ENCODE measurements at places on chromosomes 5 and 9. TPM values are rescaled to one million over a fixed set of nuclear protein-coding genes. Genes with fewer than 3 reads are reported as not detected.

DNA sequence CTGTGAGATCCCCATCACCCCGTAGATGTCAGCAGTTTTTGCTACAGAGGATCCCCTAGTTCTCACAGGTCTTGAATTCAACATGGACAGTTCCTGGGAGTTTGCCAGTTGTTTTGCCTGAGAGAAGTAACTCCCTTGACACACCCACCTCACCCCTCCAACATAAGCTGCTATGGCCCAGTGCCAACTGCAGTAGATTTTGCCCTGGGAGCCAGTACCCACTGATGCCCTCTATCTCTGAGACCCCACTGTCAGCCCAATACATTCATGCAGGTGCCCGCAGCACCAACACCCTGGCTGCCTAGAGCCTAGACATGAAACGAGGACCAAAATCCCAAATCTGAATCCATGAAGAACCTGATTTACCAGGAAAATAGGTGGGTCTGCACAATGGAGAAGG is 583.9 kb upstream of the CTNND2 start:
- H3K27me3 ChIP-seq: no peaks in the 10 kb centered on the region
- no peaks in the 10 kb centered on the region for H3K36me3 ChIP-seq
- no peaks in the 10 kb centered on the region for H3K4me1 ChIP-seq
- no peak overlapping the region for H3K4me3 ChIP-seq

DNA sequence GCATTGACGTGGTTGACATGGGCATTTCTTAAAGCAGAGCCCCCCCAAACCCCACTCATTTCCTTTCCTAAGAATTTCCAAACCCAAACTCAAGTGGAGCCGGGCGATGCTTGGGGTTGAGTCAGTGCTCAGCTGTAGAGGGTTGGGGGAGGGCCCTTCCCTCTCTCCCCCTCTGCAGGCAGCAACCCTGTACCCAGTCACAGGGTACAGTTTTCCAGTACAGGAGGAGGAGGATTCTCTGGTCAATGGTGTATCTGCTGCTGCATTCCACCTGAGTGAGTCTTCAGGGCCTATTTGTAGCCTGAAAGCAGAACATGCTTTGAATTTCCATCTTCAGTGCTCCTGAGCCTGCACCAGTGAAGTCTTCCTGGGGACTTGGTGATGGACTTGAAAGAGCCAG is 55.8 kb downstream of the ENTREP1 start:
- H3K36me3 ChIP-seq: no peaks in the 10 kb centered on the region
- H3K27me3 ChIP-seq: no peaks in the 10 kb centered on the region
- no peak overlapping the region for H3K4me3 ChIP-seq
- DNase-seq: no peak
- no peak overlapping the region for H3K27ac ChIP-seq

- H3K4me3 ChIP-seq: no peak overlapping the region
- H3K27me3 ChIP-seq: no peaks in the 10 kb centered on the region
- H3K4me1 ChIP-seq: no peaks in the 10 kb centered on the region
- no peak overlapping the region for H3K27ac ChIP-seq
- DNase-seq: no peak
Measured at GRCh38 chr5:176169393-176170063, 68.7 kb upstream of the SIMC1 start.

- H3K36me3 ChIP-seq: no peaks in the 10 kb centered on the region
- H3K4me1 ChIP-seq: no peaks in the 10 kb centered on the region
- H3K27ac ChIP-seq: no peak overlapping the region
- DNase-seq: no peak
Measured at GRCh38 chr5:61052882-61053281, 107.9 kb downstream of the NDUFAF2 start.

GRCh38 chr5:34669931-34670516 is 13.9 kb downstream of the RAI14 start:
- H3K27me3 ChIP-seq: no peaks in the 10 kb centered on the region
- no peak overlapping the region for H3K4me3 ChIP-seq
- peaks cover 16% of the 10 kb centered on the region for H3K4me1 ChIP-seq
- no peaks in the 10 kb centered on the region for H3K36me3 ChIP-seq

DNA sequence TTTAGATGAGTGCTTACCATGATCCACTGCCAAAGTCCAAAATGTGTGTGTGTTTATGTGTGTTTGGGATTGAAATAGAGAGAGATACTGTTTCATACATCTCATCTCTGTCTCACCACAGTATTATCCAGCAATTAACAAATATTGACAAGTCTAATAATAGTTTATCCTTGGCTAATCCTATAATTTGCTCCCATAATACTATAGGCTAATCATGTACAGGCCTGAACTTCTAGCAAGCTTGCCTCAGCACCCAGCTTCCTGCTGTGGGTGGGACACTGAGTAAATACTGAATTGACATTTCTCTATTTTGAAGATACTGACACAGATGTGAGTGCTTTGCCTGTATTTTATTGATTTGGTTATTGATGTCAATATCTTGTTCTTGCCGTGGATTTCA is 35.3 kb upstream of the KCNV2 start:
- no peak for DNase-seq
- H3K27me3 ChIP-seq: no peaks in the 10 kb centered on the region
- no peaks in the 10 kb centered on the region for H3K36me3 ChIP-seq
- no peaks in the 10 kb centered on the region for H3K4me1 ChIP-seq
- H3K4me3 ChIP-seq: no peak overlapping the region
- no peak overlapping the region for H3K27ac ChIP-seq

GRCh38 chr9:35743452-35743851 is 5.6 kb downstream of the GBA2 start:
- H3K4me1 ChIP-seq: peaks cover 17% of the 10 kb centered on the region
- H3K4me3 ChIP-seq: no peak overlapping the region
- no peak overlapping the region for H3K27ac ChIP-seq

DNA sequence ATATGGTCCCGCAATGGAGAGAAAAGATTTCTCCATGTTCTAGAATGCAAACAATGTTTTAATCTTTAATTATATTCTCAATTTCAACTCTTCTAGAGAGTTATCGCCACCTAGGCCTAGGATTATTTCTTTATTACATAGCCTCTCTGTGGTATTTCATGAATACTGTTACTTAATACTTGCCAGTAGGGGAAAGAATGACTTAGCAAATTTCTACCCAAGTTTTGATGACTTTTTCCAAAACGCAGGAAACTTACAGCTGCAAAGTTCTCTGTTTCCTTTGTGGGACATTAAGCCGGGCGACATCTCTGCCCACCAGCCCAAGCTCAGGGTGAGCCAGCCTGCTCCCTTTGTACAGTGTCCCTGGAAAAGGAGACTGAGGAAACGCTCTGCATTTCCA is 73.8 kb downstream of the MED27 start:
- H3K27ac ChIP-seq: no peak overlapping the region
- no peak for DNase-seq
- no peaks in the 10 kb centered on the region for H3K36me3 ChIP-seq
- no peak overlapping the region for H3K4me3 ChIP-seq
- H3K27me3 ChIP-seq: no peaks in the 10 kb centered on the region
- H3K4me1 ChIP-seq: no peaks in the 10 kb centered on the region

GRCh38 chr9:83111169-83111568 is 48.2 kb upstream of the RASEF start:
- no peak overlapping the region for H3K4me3 ChIP-seq
- DNase-seq: no peak
- no peak overlapping the region for H3K27ac ChIP-seq

DNA sequence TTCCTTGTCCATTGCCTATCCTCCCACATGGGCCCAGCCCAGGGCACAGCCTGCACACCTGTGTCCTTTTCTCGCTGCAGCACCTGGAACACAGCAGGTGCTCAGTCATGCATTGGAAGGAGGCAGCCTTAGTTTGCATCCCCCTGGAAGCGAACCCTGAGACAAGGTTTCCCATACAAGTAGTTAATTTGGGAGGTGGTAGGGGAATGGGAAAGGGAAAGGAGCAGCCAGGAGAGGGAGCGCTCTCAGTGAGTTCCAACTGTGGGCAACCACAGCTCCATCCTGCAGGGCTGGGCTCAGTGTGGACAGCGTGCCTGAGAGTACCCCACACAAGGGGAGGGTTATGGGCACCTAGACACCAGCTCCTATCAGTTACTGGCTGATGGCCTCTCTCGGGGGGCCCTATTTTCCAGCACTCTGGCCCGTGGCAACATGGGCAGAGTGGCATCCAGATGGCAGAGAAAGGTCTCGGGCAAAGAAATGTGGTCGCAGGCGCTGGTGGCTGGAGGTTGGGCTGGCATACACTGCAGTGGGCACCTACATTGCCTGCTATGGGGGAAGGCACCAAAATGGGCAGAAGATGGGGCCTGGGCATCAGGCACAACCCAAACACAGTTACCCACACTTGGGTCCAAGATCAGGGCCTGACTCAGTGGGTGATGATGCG is 50.1 kb downstream of the TSPAN17 start:
- no peak overlapping the region for H3K4me3 ChIP-seq
- H3K27ac ChIP-seq: no peak overlapping the region
- DNase-seq: no peak
- no peaks in the 10 kb centered on the region for H3K36me3 ChIP-seq
- no peaks in the 10 kb centered on the region for H3K4me1 ChIP-seq
- no peaks in the 10 kb centered on the region for H3K27me3 ChIP-seq

DNA sequence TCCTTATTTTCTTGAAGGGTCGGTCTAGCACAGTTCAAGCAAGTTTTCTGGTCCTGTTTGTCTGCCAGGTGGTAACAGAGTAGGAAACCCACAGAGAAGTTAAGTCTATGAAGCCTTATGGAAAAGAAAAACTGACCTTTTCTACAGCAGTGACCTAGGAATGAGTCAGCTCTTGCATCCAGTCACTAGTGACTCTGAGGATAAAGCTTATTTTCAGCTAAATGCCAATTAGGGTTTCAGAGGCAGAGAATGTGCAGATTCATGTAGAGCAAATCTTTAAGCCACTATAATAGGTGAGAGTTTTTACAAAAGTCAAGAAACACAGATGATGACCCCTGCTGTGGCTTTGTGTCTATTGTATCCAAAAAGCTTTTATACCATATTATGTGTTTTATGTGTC is 100.7 kb downstream of the CWC27 start:
- DNase-seq: no peak
- H3K27me3 ChIP-seq: no peaks in the 10 kb centered on the region
- no peaks in the 10 kb centered on the region for H3K36me3 ChIP-seq
- H3K27ac ChIP-seq: no peak overlapping the region

GRCh38 chr5:37717613-37718431 is 122.0 kb downstream of the GDNF start:
- H3K4me3 ChIP-seq: no peak overlapping the region
- no peaks in the 10 kb centered on the region for H3K36me3 ChIP-seq
- no peak overlapping the region for H3K27ac ChIP-seq

DNA sequence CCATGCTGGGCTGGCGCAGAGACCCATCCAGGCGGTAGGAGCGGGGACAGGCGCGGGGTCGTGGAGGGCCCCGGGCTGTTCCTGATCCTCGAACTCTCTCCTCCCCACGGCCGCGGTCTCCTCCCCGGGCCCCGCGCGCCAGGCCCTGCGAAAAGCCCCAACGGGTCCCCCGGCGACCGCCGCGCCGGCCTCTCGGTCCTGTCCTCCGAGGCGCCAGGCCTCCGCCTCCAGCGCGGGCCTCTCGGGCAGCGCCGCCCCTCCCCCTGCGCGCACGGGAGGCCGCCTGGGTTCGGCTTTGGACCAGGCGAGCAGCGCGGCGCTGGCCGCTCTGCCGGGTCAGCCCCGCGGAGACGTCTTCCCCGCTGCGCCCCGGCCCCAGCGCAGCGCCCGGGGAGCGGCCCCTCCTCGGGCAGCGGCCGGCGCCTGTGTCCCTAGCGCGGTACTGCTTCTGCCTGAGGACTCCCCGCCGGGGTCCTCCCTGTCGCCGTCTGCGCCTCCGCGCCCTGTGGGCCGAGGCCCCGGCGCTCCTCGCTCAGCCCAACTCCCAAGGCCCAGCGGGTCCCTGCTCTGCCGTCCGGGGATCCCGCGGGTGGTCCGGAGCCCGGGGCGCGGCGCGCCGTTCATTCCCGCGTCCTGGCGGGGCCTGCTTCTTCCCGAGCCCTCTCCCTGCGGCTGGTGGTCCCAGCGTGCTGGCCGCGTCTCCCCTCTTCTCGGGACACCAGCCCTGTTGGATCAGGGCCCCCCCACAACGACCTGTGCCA is 13.4 kb downstream of the COL23A1 start:
- H3K27ac ChIP-seq: no peak overlapping the region
- H3K27me3 ChIP-seq: no peaks in the 10 kb centered on the region
- H3K36me3 ChIP-seq: no peaks in the 10 kb centered on the region

- no peak overlapping the region for H3K27ac ChIP-seq
- H3K27me3 ChIP-seq: no peaks in the 10 kb centered on the region
- no peaks in the 10 kb centered on the region for H3K4me1 ChIP-seq
- no peak overlapping the region for H3K4me3 ChIP-seq
- H3K36me3 ChIP-seq: no peaks in the 10 kb centered on the region
Measured at GRCh38 chr5:58275516-58275915, 184.4 kb downstream of the PLK2 start.

DNA sequence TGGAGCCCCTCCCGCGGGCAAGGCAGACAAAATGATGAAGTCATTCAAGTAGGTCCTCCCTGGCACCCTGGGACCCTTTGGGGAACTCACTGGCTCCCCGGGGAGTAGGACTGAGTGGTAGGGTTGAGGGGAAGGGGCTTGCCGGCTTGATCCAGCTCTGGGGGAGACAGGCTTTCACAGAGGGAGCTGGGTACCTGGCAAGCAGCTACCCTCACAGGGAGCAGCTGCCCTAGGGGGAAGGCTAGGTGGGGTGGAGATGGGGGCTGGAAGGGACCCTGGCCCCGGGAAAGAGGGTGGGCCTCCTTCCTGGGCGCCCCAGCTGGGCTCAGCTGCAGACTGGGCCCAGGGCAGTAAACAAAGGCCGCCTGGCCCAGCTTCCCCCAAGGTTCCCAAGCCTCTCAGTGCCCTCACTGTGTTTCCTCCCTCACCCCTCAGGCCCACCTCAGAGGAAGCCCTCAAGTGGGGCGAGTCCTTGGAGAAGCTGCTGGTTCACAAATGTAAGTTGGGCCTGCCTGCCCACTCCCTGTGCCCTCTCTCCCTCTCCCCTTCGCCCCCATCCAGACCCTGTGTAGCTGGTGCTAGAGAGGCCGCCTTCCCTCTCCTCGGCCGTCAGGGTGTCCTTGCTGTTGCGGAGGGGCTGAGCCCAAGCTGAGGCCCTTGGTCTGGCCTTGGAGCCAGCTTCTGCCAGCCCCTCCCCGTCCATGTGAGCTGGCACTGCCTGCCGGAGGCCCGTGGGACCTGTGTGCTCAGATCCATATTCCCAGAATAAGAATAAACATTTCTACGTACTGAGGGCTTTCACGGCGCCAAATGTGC is 131.2 kb downstream of the RGS3 start:
- no peak for DNase-seq
- H3K4me1 ChIP-seq: no peaks in the 10 kb centered on the region
- H3K27me3 ChIP-seq: no peaks in the 10 kb centered on the region

Gene LCN15
- total RNA-seq: not detected

Gene FBXO10
- 5.0 TPM for total RNA-seq

Gene SGCD
- total RNA-seq: 1.9 TPM

Measured in pancreas (tissue), 10 donors.